ENCODE measurements at places on chromosomes 5 and 9.

DNA sequence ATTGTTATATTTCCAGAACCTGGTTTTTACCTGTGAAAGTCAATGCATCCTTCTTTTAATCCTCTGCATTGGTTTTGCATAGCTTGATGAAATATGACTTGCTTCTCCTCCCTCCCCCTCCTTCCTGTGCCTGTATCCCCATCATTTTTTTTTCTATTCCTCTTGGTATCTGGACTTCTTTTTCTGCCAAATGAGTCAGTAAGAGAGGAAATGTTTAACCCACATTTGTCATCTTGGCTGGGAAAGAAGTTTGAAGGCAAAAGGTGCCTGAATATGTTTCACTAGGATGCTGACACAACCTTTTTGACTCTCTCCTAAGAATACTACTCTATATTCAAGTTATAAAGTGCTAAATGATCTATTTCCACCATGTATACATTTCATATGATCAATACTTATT lies 35.5 kb upstream of the CDKN2B start:
- DNase-seq, result no peak

DNA sequence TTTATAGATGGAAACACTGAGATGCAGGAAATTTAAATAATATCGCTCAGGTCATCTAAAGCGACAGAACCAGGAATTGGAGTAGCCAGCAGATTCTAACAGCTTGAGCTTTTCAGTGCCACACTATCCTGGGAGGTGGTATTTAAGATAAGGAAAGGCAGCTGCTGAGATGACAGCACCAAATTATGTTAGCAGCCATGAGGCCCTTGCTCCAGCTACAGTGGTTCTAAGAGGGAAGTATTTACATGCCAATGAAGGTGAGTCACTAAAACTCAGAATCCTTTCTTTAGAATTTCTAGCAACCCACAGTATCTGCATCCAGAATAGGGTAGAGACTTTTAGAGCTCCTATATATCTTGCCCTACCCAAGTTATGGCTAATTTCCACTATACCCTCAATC lies 127.0 kb upstream of the VLDLR start:
- DNase-seq, result no peak

DNA sequence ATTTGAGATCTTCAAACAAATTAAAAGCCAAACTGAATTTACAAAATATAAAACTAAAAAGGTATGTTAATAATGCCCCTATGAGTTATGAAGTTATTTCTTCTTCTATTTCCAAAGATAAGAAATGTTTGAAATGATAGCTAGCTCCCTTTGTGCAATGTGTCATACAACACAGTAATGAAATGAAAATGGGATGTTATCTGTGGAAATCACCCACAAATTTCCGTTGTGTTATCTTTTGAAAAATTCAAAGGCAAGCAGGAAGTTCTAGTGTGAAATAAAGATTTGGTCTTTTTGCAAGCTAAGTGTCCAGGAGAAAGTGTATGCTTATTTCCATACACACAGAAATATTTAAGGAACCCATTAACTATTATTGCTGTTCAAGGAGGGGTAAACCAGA lies 375.3 kb upstream of the PRR16 start:
- DNase-seq, result no peak

DNA sequence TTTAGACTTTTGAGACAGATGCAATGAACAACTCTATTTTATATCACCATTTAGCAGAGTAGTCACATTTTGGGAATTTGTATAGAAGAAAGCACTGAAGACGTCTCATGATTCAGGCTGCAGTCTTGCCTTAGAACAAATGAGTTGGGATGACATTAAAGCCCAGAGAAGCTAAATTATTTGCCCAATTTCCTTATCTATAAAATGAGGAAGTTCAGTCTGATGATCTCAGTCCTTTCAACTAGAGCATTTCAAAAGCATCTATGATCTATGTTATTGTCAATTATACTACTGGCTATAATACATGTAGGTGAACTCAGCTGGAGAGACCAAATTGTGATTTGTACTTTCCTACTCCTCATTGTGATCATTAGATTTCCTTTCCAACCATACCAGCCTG lies 154.1 kb downstream of the OSTF1 start:
- DNase-seq, result no peak

DNA sequence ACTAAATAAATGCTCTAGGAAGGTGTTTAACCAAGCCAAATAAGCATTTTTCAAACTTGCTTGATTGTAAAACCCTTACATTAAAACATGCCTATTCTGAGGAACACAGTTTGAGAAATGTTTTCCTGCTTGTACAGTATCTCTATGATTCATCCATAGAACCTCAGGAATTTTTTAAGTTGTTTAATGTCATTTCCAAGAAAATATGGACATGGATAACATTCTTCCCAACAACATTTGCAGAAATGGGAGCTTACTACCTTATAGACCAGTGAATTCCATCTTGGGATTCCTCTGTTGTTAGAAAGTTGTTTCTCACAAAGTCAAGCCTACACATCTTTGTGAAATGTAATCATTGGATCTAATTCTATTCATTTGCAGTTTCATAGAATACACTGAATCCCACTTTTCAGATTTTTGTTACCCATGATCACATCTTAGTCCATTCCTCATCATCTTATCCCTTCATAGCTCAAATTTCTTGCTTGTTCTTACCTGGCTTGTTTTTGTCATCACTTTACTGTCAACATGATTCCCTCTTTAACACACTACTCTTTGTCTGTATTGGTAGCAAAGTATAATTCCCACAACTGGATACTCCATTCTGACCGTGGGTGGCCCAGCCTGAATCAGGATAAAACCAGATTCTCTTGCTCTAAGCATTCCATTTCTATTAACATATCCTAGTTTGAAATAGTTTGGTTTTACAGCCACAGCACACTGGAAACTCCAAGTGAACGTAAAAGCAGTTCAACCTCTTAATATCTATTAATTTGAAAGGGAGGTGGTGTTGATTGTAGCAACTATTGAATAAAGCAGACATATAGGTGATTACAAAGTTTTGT lies 49.4 kb upstream of the PAPPA start:
- no peak for DNase-seq

- no peak for DNase-seq
These were observed 4.8 kb upstream of the DOLPP1 start for GRCh38 chr9:129075996-129076639.

- DNase-seq, result no peak
These were observed 31.2 kb downstream of the CEP72 start for GRCh38 chr5:643351-643801.

- no peak for DNase-seq
These were observed 140.4 kb upstream of the CDH6 start for GRCh38 chr5:31052937-31053658.

Data from activated CD4-positive, alpha-beta T cell treated with anti-CD3 and anti-CD28 coated beads, Interleukin-2, amount 10 ng/mL, durations not matched to agents 24 days and 14 days (primary cell).